ENCODE measurements at places on chromosomes 16 and 17.

GRCh38 chr17:31254654-31255053, 42.4 kb downstream of the OMG start:
- no peak for DNase-seq

DNA sequence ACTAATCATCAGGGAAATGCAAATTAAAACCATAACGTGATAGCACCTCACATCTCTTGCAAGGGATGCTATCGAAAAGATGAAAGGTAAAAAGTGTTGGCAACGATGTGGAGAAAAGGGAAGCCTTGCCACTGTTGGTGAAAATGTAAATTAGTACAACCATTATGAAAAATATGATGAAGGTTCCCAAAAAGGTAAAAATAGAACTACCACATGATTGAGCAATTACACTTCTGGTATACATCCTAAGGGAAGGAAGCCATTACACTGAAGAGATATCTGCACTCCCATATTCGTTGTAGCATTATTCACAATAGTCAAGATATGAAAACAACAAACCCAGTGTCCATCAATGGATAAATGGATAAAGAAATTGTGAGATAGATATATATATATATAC, 21.5 kb downstream of the ABCA10 start:
- no peak for DNase-seq

DNA sequence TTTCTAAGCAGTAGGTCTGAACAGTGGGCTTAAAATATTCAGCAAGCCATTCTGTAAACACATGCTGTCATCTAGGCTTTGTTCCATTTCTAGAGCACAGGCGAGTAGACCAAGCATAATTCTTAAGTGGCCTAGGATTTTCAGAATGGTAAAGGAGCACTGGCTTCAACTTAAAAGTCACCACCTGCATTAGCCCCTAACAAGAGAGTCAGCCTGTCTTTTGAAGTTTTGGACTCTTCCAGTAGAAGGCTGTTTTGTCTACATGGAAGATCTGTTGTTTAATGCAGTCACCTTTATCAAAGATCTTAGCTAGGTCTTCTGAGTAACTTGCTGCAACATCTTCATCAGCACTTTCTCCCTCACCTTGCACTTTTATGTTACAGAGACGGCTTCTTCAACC, 36.6 kb downstream of the TTC19 start:
- no peak for DNase-seq

DNA sequence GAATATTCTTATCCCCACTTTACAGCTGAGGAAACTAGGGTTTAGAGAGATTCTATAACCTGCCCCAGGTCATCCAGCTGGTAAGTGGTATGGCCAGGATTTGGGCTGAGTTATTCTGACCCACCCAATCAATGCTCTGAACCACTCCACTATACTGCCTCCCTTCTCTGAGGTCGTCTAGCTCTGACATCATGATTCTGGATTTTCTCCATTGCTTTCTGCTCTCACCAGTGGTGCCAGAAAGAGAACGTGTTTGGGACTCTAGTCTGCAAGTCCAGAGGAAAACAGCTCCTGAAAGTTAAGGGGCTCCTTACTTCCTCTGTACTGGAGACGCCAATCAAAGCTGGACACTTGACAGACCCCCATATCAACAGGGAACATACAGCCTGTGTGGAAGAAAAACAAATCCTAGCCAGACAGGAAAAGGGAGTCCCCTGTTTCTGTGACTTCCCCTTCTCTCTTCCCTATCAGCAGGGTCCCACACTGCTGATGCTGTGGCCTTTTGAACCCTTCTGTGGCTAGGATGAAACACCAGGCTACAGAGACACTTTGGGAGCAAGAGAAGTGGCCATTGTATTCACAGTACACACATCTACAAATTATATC, 6.0 kb upstream of the EZH1 start:
- DNase-seq, result no peak

DNA sequence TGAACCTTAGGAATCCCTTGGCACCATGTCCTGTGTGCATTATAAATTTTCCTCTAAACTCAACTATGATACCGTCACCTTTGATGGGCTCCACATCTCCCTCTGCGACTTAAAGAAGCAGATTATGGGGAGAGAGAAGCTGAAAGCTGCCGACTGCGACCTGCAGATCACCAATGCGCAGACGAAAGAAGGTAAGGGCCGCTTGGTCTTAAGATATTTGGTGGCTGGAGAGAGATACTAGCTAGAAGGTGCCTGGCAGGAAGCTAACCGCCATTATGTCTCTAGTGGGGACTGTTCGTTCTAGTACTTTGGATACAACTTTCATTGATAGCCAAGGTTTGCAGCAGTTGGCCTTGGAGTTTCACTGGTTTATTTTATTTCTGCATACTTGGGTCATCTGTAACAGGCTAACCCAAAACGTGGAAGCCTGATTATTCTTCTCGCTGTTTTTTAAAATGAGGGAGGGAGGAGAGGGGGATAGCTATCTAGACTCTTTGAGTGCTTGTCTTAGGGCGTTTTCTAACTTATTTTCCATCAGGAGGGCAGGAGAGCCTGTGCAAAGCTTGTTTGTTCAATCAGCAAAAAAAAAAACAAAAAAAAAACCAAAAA, 1.3 kb downstream of the RBBP6 start:
- DNase-seq, result no peak
